Posterior vena cava (tissue), 2 donors: ENCODE measurements at places on chromosomes 12 and 14. TPM values are rescaled to one million over a fixed set of nuclear protein-coding genes. Genes with fewer than 3 reads are reported as not detected.

The TAS2R50 gene
- 3.2 TPM for total RNA-seq

The STYK1 gene
- 0.10 TPM for total RNA-seq

The LRIG3 gene
- total RNA-seq = 23.7 TPM

The ADAM21 gene
- not detected for total RNA-seq

The TAS2R7 gene
- not detected for total RNA-seq

The TSPAN19 gene
- total RNA-seq = not detected

The LRRC43 gene
- not detected for total RNA-seq

The TSHR gene
- total RNA-seq = 1.1 TPM

The RGS6 gene
- 1.1 TPM for total RNA-seq

The GPRC5D gene
- not detected for total RNA-seq

The POTEG gene
- not detected for total RNA-seq

The ELK3 gene
- 60.6 TPM for total RNA-seq

The SFSWAP gene
- total RNA-seq = 27.3 TPM
